IPS-NIHi11 (cell line): ENCODE measurements at places on chromosomes 16 and 17.

- no peak for DNase-seq
Observed at GRCh38 chr17:48194097-48194550, 86.6 kb downstream of the SNX11 start.

- DNase-seq, result no peak
Observed at GRCh38 chr16:57026778-57027062, 37.4 kb downstream of the NLRC5 start.

GRCh38 chr16:29663016-29663806 lies at the start of gene SPN:
TSS of gene SPN (plus strand) at chr16:29663247. CDS start at chr16:29663729, 482 bp downstream.
- no peak for DNase-seq

GRCh38 chr17:57001541-57001940 lies 23.6 kb downstream of the SCPEP1 start:
- no peak for DNase-seq

DNA sequence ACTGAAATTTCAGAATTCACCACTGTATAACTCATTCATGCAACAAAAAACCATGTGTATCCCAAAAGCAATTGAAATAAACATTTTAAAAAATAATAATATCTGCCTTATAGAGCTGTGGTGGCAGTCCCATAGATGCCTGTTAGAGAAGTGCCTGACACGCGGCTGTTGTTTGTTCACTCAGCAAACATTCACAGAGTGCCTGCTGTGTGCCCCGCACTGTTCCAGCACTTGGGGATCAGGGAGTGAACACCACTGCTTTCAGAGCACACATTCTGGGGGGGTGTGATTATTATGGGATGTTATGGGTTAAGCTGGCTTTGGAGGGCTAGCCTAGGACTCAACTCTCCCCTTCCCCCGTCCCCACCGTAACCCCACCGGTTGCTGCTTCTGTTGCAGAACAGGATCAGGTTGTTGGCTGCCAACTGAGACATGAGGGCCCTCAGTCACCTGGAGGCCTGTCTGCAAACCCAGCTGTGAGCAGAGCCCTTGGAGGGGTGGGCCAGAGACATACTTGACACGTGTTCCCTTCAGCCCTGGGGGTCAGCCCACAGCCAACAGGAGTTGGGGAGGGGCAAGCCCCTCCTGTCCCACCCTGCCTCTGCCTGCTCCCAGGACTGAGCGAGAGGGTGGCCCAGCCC lies 103.3 kb upstream of the CIBAR2 start:
- DNase-seq, result no peak

DNA sequence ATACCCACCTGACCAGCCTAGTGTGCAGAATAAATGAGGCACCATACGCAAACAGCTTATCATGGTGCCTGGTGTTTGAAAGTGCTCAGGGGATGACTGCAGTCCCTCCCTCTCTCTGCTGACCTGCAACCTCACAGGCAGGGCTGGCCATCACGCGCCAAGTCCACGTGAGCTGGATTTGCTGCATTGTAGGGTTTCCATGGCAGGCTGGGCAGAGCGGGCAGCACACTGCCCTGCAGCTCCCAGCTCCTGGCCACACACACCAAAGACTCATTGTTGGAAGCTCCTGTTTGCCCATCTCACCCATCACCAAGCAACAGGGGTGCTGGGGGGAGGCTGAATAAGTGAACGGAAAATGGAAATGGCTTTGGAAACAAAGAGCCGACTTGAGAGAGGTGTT lies 81.8 kb downstream of the IRX3 start:
- DNase-seq, result no peak

- DNase-seq, result no peak
Observed at GRCh38 chr17:7950578-7950977, 18.6 kb downstream of the CNTROB start.

- DNase-seq, result peak; percentile 45
Observed at GRCh38 chr17:68197091-68197996, 50.5 kb upstream of the AMZ2 start.

GRCh38 chr17:17866897-17867296 lies 30.1 kb upstream of the SREBF1 start:
- DNase-seq, result no peak

GRCh38 chr17:64358261-64358788 lies 32.3 kb downstream of the PECAM1 start:
- no peak for DNase-seq

DNA sequence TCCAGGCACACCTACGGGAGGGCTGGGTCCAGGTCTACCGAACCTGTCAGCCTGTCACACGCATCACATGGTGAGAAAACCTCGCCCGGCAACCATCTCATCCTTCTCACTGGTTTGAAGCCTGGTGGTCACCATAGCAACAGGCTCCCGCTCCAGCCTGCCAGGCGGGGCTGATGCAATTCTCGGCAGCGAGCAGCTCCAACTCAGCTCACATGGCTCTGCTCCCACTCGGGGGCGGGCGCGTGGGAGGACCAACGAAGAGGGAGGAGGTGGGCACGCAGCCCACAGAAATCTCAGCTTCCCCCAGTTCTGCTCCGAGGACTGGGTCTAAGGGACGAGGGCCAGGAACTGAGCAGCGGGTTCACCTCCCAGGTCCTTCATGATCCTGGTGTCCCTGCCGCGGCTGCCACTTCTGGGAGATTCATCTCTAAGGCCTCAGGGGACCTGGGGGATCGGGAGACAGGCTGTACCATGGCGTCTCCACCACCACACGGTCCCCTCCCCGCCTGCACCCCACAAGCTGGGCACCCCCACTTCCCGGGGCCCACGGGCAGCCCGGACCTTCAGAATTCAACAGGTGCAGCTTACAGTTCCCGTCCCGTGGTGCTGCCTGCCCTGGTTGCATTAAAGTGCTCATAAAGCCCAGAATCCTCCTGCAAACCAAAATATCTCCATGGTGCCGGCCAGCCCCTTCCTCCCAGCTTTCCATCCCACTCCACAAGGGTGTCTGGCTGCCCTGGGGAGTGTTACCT lies 25.8 kb downstream of the ABR start:
- DNase-seq, result peak; percentile 86

DNA sequence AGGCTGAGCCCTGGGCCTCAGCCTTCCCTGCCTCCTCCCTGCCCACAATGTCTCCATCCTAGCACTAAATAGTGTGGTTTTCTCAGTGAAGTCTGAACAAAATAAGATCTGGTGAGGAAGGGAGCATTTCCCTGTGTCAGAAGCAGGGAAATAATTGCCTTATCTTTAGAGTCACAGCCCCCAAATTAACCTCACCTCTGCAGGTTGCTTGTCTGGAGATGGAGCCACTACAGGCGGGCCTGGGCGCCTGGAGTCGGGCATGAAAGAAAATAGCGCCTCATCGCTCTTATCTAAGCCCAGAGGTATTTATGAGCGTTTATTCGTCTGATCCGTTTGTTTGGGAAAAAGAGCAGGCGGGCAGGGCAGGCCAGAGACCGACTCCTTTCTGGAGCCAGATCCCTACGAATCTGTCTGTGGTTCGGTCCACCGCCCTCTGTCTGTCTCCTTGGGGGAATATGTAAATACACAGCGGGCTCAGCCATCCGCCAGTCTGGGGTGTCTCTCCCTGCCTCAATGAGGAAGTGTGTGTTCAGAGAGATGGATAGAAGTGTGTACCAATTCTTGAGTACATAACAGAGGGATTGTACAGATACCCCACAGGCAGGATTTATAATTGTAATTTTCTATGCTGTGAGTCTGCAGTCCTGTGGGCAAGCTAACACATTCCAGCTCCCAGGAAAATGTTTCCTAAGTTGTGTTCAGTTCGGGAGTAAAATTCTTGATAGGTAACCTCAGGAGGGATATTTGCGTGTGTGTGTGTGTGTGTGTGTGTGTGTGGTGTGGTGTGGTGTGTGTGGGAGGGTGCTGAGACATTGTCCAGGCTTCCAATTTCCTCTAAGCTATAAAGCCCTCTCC lies 4.3 kb downstream of the HOXB6 start:
- DNase-seq, result no peak

DNA sequence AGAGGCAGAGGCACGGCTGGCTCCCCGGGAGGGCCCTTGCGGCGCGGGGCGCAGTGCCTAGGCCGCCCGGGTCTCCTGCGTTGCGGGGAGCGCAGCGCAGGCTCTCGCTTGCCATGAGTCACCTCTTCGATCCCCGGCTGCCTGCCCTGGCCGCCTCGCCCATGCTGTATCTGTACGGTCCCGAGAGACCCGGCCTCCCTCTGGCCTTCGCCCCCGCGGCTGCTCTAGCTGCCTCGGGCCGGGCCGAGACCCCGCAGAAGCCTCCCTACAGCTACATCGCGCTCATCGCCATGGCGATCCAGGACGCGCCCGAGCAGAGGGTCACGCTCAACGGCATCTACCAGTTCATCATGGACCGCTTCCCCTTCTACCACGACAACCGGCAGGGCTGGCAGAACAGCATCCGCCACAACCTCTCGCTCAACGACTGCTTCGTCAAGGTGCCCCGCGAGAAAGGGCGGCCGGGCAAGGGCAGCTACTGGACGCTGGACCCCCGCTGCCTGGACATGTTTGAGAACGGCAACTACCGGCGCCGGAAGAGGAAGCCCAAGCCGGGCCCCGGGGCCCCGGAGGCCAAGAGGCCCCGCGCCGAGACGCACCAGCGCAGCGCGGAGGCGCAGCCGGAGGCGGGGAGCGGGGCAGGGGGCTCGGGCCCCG lies 390 bp downstream of the FOXL1 start:
- DNase-seq, result peak; percentile 49

DNA sequence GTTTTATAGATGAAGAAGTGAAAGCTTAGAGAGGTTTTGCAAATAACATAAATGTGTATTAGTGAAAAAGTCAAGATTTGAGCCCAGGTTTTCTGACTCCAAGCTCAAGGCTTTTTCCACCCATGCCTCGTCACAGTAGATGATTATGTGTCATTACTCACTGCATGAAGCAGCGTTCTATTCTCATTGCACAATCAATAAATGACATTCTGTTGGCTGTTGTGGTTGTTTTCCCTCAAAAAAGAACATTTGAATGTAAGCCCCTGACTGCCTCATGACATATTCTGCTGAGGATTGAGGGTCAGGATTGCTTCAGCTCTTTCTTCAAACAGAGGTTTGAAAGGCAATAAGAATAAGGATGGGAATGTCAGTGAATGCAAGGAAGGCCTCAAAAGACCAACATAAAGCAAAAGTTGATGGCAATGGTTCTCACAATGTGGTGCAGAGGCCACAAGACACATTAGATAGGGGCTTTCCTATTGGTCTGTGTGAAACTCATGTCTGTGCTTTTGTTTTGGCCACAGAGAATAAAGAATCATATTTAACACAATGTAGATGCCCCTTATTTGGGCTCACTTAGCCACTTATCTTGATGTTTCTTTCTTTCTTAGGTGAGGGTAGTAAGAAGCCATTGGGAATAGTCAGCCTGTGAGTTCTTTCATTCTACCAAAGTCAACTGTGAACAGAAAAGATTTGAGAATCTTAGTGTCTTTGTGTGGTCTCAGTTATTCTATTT lies 5.4 kb upstream of the MMD start:
- DNase-seq, result no peak

- peak; percentile 50 for DNase-seq
Observed at GRCh38 chr17:82493226-82493781, 26.2 kb upstream of the FOXK2 start.

GRCh38 chr16:14562691-14563491 lies 67.2 kb downstream of the PARN start:
- DNase-seq, result no peak

- no peak for DNase-seq
Observed at GRCh38 chr16:11327277-11328171, 17.7 kb upstream of the RMI2 start.

DNA sequence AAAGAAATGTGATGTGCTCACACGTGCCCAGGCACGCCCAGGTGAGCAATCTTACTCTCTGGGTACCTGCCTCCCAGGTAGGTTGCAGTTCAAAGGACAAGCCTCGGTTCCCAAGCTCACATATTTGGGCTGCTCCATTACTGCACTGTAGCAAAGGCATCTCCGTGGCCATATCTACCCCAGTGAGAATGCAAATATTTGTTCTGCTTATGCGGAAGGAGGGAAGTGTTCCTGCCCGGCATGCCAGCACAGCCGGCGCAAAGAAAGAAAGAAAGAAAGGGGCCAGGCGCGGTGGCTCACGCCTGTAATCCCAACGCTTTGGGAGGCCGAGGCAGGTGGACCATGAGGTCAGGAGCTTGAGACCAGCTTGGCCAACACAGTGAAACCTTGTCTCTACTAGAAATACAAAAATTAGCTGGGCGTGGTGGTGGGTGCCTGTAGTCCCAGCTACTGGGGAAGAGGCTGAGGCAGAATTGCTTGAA lies 30.7 kb downstream of the SLC43A2 start:
- DNase-seq, result no peak

GRCh38 chr16:2092866-2093265 lies 42.8 kb downstream of the PKD1 start:
- no peak for DNase-seq
